Lower leg skin (tissue), 4 donors: ENCODE measurements at places on chromosomes 2 and 18. TPM values are rescaled to one million over a fixed set of nuclear protein-coding genes. Genes with fewer than 3 reads are reported as not detected.

Gene PRKAG3
- total RNA-seq = not detected

Gene ZNF521
- 6.4 TPM for total RNA-seq

Gene ZBTB14
- 13.6 TPM for total RNA-seq

Gene IL1F10
- 8.3 TPM for total RNA-seq

Gene SKOR2
- total RNA-seq = not detected

Gene AQP12B
- total RNA-seq = not detected

Gene BCL2L11
- 15.6 TPM for total RNA-seq

Gene CKAP2L
- 11.3 TPM for total RNA-seq

Gene CNTNAP5
- total RNA-seq = not detected

Gene MYO3B
- 0.56 TPM for total RNA-seq

Gene SLC9A4
- total RNA-seq = not detected

Gene NEU4
- not detected for total RNA-seq

Gene PTPN18
- total RNA-seq = 21.1 TPM

Gene KIF1A
- 4.3 TPM for total RNA-seq

Gene REG3A
- not detected for total RNA-seq

Gene BCL2
- total RNA-seq = 12.8 TPM

Gene POTEJ
- total RNA-seq = not detected

Gene SMYD1
- not detected for total RNA-seq

Gene MC5R
- total RNA-seq = not detected

- no peak for DNase-seq
These were observed 61.5 kb upstream of the NEDD4L start for GRCh38 chr18:57982372-57983021.

DNA sequence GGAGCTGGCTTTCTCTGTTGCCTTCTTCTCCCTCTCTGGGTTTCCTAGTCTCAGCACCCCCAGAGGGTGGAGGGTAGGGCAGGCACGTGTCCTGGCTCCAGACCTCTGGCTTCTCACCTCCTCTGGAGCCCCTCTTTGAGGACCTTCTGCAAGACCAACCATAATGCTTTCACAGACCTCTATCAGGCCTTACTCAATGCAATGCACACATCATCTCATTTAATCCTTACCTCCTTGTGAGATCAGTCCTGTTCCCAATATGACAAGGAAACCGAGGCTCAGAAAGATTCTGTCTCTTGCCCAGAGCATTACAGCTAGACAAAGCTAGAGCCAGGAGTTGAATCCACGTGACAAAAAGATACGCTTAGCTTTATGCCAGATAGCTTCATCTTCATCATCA is 8.2 kb downstream of the ATOH8 start:
- DNase-seq = no peak

- DNase-seq = no peak
These were observed 5.1 kb upstream of the TWSG1 start for GRCh38 chr18:9329471-9329870.

GRCh38 chr18:55983433-55983832 is 395.4 kb upstream of the TCF4 start:
- DNase-seq = no peak

GRCh38 chr18:41457765-41458326 is 497.2 kb upstream of the PIK3C3 start:
- no peak for DNase-seq

- no peak for DNase-seq
These were observed 57.2 kb downstream of the NGEF start for GRCh38 chr2:232955856-232956255.

GRCh38 chr2:216260629-216261028 is 111.7 kb downstream of the MARCHF4 start:
- no peak for DNase-seq

DNA sequence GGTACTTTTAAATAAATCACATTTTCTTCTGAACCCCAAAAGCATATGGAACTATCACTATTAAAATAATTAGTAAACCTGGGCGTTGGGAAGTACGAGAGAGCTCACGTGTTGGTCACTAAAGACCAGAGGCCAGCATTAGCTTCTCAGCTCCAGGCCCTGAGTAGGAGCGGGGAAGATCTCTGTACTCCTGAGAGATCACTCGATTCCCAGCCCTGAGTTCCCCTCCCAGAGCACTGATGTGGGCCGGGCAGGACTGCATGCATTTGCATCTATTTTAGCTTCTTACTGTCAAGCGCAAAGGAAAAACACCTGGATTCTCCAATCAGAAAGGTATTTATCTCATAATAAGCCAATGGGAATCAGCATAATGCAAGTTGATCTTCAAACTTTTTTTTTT is 6.2 kb downstream of the PXDN start:
- no peak for DNase-seq

DNA sequence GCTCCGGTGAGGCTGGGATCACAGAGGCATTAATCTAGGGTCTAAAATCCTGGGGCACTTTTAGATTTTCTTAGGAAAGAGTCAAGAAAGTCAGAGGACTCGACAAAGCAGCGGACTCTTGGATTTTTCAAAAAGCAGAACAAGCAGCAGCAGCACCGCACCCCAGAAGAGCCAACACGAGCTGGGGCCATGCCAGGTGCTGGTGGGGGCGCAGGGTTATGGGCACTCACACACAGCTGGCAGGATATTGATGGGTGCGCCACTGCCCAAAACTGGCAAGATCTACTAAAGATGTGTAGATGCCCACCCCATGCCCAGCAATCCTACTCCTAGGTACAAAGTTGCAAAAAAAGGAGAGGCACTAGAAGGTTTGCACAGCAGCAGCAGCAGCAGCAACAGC is 33.9 kb upstream of the SEMA4C start:
- DNase-seq = no peak

DNA sequence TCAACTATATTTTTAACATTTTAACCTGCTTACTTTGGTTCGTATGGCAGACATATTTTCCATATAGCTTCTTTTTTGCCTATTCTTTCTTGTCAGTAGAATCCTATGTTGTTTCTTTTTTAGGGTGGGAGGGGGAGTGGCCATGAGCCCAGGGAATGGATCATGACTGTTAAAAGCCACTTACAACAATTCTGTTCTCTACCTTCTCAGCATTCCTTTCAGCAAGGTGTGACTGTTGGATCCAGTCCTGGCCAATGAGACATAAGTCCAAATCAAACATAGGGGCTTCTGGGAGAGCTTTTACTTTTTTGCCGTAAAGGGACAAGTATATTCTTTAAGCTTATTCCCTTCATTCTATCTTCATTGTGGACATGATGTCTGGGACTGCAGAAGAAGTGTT is 25.0 kb upstream of the DNAH6 start:
- no peak for DNase-seq

GRCh38 chr18:39302481-39302880 is 1736.9 kb upstream of the CELF4 start:
- DNase-seq = no peak

- no peak for DNase-seq
These were observed 37.1 kb downstream of the FOSL2 start for GRCh38 chr2:28429636-28430376.

- no peak for DNase-seq
These were observed 10.9 kb upstream of the DLX2 start for GRCh38 chr2:172113617-172114016.

GRCh38 chr18:8426401-8426800 is 182.8 kb upstream of the RAB12 start:
- DNase-seq = no peak

DNA sequence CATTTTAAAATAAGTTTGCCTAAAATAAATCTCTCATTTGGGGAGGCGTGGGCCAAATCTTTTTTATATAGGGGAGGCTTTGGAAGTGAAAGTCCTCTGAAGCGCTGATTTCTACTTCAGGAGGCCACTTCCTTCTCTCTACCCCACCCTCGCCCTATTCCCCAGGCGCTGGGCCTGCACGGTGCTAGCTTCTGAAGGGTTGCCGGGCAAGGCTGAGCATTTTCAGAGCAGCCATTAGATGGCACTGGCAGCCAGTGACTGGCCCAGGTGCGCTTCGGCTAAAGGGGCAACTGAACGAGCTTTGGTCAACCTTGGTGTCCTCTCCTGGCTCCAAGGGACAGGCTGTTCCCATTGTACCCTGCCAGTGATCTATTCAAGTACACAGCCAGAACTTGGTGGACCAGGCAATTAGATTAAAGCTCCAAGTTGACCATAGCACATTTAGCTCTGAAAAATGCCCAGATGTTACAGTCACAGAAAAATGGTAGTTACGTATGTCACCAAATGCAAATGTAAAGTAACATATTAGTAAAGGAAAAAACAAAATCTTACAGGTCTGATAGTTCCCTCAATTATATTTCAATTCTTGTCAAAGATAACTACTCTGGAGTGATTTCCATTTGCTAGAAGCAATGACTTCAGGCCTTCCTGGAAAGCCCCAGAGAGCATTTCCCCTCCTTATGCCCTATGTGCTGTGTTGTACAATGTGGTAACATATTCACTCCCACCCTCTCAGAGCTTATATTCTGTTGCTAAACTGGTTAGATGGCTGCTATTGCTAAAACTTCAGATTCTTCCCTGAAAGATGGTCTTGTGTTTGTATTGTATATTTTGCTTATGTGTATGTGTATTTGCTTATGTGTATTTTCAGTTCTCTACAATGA is 2.1 kb downstream of the POMC start:
- DNase-seq = no peak

GRCh38 chr2:112483831-112484230 is 1.9 kb downstream of the TTL start:
- no peak for DNase-seq

DNA sequence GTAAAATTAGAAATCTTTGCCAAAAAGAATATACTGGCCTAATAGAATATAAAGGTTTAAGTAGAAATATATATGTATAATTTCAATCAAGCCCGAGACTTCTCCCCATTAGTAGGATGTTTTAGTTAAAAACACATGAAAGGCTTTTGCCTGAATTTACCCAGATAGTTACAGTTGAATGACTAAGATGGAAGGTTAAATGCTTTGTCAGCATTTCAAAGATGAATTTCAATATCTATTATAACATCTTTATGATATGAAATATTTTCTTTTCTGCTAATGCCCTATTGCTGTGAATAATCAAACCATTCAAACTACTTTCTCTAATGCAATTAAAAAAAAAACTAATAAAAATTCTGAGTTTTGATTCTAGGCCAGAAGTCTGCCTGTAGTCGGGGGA is 18.0 kb upstream of the ABCA12 start:
- no peak for DNase-seq

GRCh38 chr2:65802298-65802942 is 370.0 kb upstream of the SPRED2 start:
- DNase-seq = no peak

- no peak for DNase-seq
These were observed 5.7 kb upstream of the CAPN14 start for GRCh38 chr2:31223026-31223425.

DNA sequence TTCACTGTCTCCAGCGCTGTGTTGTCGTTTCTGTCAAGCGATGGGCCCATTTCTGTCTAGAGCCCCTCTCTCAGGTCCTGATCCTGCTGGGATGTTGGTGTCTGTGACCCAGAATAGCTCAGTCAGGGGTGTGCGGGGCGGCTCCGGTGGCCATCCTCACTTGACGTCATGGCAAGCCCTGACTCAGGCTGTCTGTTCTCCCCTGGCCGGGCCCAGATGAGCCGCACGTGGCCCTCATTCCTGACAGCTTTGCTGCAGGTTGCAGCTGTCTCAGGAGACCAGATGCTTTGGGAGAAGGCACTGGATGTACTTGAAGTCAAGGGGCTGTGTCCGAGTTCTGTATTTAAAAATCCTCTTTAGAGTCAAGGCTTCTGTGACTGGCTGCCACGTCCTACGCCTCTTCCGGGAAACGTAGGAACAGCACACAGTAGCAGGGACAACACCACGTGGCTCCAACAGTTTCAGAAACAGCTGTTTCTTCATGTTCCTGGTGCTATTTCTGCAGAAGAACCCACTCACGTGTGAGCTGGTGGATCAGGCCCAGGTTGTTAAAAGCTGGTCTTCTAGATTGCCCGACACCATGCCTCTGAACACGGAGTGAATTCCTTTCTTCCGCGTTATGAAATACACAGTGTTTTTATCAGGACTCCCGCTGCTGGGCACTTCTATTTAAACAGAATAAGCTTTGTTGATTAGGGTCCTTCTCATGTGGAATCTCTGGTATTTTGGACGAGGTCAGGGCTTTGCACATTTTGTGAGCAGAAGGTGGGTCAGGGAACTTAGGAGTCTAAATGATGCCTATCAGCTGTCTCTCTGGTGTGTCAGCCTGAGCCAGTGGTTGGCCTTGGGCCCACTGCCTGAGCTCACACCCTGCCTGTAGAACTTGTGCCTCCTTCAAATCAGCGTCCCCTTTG is 28.3 kb upstream of the NTSR2 start:
- peak; percentile 81 for DNase-seq

DNA sequence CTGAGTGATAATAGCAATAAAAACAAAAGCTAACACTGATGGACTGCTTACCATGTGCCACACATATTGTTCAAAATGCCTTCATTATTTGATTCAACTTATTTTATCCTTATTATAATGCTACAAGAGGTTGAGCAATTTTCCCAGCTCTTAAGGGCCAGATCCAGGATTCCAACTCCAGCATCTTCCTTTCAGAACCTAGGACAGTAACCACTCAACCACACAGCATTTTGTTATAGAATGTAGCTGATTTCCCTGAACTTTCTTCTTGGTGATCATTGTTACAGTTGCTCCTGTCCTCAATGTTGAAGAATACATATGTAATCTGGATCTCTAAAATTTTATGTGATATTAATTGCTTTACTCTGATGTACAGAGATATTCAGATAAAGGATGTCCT is 341.7 kb downstream of the PIK3C3 start:
- no peak for DNase-seq

GRCh38 chr2:24336811-24337210 is 23.5 kb downstream of the ITSN2 start:
- no peak for DNase-seq

GRCh38 chr2:85899284-85899683 is 10.5 kb upstream of the ST3GAL5 start:
- DNase-seq = no peak

GRCh38 chr2:169480079-169480465 is 778 bp downstream of the BBS5 start:
- DNase-seq = no peak

DNA sequence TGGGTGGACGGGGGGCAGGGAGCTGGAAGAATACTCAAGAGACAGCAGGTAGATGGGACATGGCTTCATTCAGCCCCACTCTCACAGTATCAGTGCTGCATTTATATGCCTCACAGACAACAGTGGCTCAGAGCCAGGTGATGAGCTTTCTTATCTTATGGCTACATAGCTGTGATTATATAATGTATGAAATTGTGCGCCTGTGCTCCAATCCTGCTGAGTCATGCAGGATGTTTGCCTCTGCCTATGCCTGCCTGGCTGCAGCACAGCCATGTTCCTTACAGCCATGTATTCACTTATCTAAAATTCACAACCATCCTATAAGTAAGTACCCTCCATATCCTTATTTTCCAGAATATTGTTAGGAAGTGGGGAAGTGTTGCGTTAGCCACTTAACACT is 37.7 kb upstream of the RNF103 start:
- DNase-seq = no peak
